ENCODE measurements at places on chromosomes 13 and 19. TPM values are rescaled to one million over a fixed set of nuclear protein-coding genes. Genes with fewer than 3 reads are reported as not detected.

IGFL2 gene
- not detected for total RNA-seq

KLK3 gene
- not detected for total RNA-seq

DNA sequence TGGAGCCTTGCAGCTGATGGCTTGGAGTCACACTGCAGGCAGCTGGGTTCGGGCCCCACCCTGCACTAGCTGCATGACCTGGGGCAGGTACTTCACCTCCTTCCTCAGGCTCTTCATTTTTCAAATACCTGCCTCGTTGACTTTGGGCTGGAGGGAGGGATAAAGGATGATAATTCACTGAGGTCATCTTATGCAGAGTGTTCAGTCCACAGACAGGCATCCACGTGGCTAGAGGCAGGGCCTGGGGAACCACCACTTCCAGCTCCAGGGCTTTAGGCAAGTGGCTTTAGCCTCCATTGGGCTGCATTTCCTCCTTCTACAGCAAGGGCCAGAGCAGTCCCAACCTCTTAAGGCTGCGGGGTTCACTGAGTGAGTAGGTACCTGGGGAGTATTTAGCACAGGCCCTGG lies 84.8 kb downstream of the SIPA1L3 start:
- DNase-seq = no peak
- H3K36me3 ChIP-seq = no peaks in the 10 kb centered on the region
- no peak overlapping the region for H3K4me3 ChIP-seq
- H3K4me1 ChIP-seq = peaks cover under 1% of the 10 kb centered on the region

GRCh38 chr19:13118424-13119193 lies 545 bp downstream of the NACC1 start:
- H3K4me3 ChIP-seq = peak overlapping the region; percentile 75
- peaks cover 7% of the 10 kb centered on the region for H3K36me3 ChIP-seq
- no peaks in the 10 kb centered on the region for H3K27me3 ChIP-seq
- DNase-seq = peak; percentile 64

CD22 gene
- 44.5 TPM for total RNA-seq

GRCh38 chr13:31192306-31192705 lies 7.5 kb upstream of the B3GLCT start:
- no peak overlapping the region for H3K4me3 ChIP-seq
- DNase-seq = no peak
- H3K27ac ChIP-seq = no peak overlapping the region
- no peaks in the 10 kb centered on the region for H3K36me3 ChIP-seq

DNA sequence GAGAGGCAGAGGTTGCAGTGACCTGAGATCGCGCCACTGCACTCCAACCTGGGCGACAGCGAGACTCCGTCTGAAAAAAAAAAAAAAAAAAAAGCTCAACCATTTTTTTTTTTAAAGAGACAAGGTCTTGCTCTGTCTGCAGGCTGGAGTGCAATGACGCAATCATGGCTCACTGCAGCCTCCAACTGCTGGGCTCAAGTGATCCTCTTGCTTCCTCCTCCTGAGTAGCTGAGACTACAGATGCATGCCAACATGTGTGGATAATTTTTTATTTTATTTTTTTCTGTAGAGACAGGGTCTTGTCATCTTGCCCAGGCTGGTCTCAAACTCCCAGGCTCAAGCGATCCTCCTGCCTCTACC lies 10.3 kb downstream of the EHD2 start:
- H3K27me3 ChIP-seq = peaks cover 17% of the 10 kb centered on the region
- peak; percentile 60 for DNase-seq
- peaks cover 24% of the 10 kb centered on the region for H3K4me1 ChIP-seq

GRCh38 chr13:109945206-109945960 lies 159.0 kb upstream of the IRS2 start:
- no peaks in the 10 kb centered on the region for H3K36me3 ChIP-seq
- no peaks in the 10 kb centered on the region for H3K4me1 ChIP-seq
- H3K27ac ChIP-seq = no peak overlapping the region
- no peak for DNase-seq
- H3K4me3 ChIP-seq = no peak overlapping the region

- no peak for DNase-seq
- H3K4me1 ChIP-seq = peaks cover 5% of the 10 kb centered on the region
- peaks cover 20% of the 10 kb centered on the region for H3K27me3 ChIP-seq
These were observed 39.1 kb downstream of the LYL1 start for GRCh38 chr19:13063461-13064091.

SIGLECL1 gene
- total RNA-seq = not detected

PRTN3 gene
- not detected for total RNA-seq

CD209 gene
- not detected for total RNA-seq

- no peak overlapping the region for H3K27ac ChIP-seq
- no peak overlapping the region for H3K4me3 ChIP-seq
- no peak for DNase-seq
- no peaks in the 10 kb centered on the region for H3K27me3 ChIP-seq
These were observed 306.8 kb downstream of the RFC3 start for GRCh38 chr13:34124666-34125306.

DNA sequence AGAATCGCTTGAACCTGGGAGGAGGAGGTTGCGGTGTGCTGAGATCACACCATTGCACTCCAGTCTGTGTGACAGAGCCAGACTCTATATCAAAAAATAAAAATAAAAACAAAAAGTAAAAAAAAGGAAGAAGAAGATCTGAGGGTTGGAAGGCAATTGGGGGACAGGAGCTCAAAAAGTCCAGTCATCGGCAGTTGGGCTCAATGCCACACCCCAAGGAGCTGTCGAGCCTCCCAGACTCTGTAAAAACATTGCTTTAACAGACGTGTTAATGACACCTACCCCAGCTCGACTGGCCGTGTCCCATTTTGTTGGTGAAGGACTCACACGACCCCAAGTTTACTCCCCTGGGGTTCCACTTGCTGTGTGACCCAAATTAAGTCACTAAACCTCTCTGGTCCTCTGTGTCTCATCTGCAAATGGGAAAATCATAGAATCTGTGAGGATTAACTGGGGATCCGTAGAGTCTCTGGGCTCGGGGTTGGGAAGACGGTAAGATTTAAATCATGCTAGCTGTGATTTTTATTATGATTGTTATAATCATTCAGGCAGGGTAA lies 7.0 kb downstream of the GNA15 start:
- H3K4me3 ChIP-seq = no peak overlapping the region
- H3K27ac ChIP-seq = peak overlapping the region; percentile 76
- peaks cover 8% of the 10 kb centered on the region for H3K36me3 ChIP-seq
- H3K4me1 ChIP-seq = peaks cover 35% of the 10 kb centered on the region
- no peaks in the 10 kb centered on the region for H3K27me3 ChIP-seq

RAX2 gene
- total RNA-seq = not detected

DNA sequence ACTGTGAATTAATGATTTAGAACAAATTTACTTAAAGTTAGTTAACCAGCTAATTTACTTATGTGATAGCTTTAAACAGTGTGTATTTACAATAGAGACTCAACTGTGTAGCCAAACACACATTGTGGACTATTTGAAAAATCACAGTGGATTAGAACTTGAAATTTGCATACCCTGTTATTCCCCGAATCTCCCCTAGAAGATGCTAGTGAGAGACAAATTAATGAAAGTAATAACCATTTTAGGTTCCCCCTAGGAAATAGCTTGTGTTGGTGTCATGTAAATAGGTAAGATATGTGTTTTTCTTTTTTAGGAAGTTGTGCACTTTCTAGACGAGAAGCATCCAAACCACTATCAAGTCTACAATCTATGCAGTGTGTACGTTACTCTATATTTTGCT lies 98.5 kb downstream of the C1QTNF9 start:
- H3K27ac ChIP-seq = no peak overlapping the region
- no peaks in the 10 kb centered on the region for H3K36me3 ChIP-seq
- no peaks in the 10 kb centered on the region for H3K4me1 ChIP-seq
- peaks cover 8% of the 10 kb centered on the region for H3K27me3 ChIP-seq
- H3K4me3 ChIP-seq = no peak overlapping the region

GRCh38 chr13:88107570-88107969 lies 436.4 kb downstream of the SLITRK5 start:
- no peak overlapping the region for H3K27ac ChIP-seq
- no peaks in the 10 kb centered on the region for H3K27me3 ChIP-seq
- no peaks in the 10 kb centered on the region for H3K36me3 ChIP-seq
- no peak overlapping the region for H3K4me3 ChIP-seq
- no peak for DNase-seq
- H3K4me1 ChIP-seq = no peaks in the 10 kb centered on the region

PSG6 gene
- not detected for total RNA-seq

- H3K4me3 ChIP-seq = no peak overlapping the region
- no peaks in the 10 kb centered on the region for H3K36me3 ChIP-seq
- no peak overlapping the region for H3K27ac ChIP-seq
- DNase-seq = no peak
- no peaks in the 10 kb centered on the region for H3K27me3 ChIP-seq
These were observed 65.2 kb upstream of the USPL1 start for GRCh38 chr13:30552567-30552966.

SLC44A2 gene
- total RNA-seq = 131 TPM

- H3K27ac ChIP-seq = no peak overlapping the region
- no peaks in the 10 kb centered on the region for H3K27me3 ChIP-seq
- DNase-seq = no peak
- peak overlapping the region; percentile 4 for H3K4me3 ChIP-seq
These were observed 1.5 kb upstream of the ZNF561 start for GRCh38 chr19:9622531-9622930.

DNA sequence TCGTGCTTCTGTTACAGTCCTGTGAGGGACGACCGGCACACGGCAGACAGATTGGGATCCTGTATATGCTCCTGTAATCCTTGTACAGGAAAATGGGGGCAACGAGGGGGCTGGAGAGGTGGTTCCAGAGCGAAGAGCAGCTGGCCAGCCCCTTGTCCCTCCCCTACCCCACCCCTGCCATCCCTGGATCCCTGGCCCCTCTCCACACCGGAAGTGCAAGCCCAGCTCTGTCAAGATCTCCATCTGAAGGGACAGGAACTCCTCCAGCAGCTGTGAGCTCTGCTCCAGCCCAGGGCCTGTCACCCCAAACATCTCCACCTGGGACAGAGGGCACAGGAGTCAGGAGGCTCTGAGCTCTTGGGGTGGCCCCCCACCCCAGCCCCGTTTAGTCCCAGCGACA lies 5.5 kb upstream of the CCER2 start:
- peaks cover 3% of the 10 kb centered on the region for H3K36me3 ChIP-seq
- no peak for DNase-seq
- no peak overlapping the region for H3K4me3 ChIP-seq
- no peak overlapping the region for H3K27ac ChIP-seq
- no peaks in the 10 kb centered on the region for H3K27me3 ChIP-seq

KIR3DL1 gene
- total RNA-seq = 0.21 TPM

DNA sequence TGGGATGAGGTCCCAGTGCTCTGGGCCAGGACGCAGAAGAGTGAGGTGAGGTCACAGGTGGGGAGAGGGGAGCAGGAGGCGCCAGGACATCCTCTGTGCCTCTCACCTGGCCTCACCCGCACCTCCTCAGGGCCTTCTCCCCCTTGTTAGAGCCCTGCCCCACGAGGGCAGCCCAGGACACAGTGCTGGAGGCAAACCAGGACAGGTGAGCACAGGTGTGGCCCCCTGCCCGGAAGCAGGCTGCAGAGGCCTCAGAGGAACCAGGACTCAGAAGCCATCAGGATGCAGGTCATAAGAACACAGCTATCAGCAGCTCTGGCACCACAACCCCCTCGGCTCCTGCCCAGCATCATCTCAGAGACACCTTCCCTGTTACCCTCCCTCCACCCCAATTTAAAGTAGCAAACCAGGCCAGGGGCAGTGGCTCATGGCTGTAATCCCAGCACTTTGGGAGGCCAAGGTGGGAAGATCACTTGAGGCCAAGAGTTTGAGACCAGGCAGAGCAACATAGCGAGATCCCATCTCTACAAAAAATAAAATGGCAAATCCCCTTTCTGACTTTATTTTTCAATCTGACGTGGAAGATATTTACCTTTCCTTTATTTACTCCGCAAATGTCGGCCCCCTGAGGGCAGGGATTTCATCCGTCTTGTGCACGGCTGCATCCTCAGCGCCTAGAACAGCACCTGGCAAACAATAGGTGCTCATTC lies at the start of gene CEACAM16:
TSS of gene CEACAM16 (plus strand) at position 660 of the 710 bp plus-strand sequence. CDS start 2,306 bp downstream, outside the sequence.
- no peak within 1 kb of the TSS for H3K4me3 ChIP-seq
- H3K27ac ChIP-seq = no peak within 1 kb of the TSS
- H3K36me3 ChIP-seq = no peaks in the 10 kb centered on the region
- H3K4me1 ChIP-seq = peaks cover 18% of the 10 kb centered on the region
- peaks cover 14% of the 10 kb centered on the region for H3K27me3 ChIP-seq

GRCh38 chr13:40916207-40916998 lies 102.7 kb downstream of the ELF1 start:
- peak overlapping the region; percentile 5 for H3K4me3 ChIP-seq
- DNase-seq = no peak
- peaks cover 39% of the 10 kb centered on the region for H3K4me1 ChIP-seq
- peak overlapping the region; percentile 2 for H3K27ac ChIP-seq
- no peaks in the 10 kb centered on the region for H3K36me3 ChIP-seq
